CD4-positive, alpha-beta memory T cell (primary cell): ENCODE measurements at places on chromosomes 11 and 22. TPM values are rescaled to one million over a fixed set of nuclear protein-coding genes. Genes with fewer than 3 reads are reported as not detected.

The PRR5L gene
- 10.1 TPM for polyA plus RNA-seq

The ESAM gene
- 1.3 TPM for polyA plus RNA-seq

The CADM1 gene
- 2.8 TPM for polyA plus RNA-seq

The FOLR2 gene
- not detected for polyA plus RNA-seq

The MAJIN gene
- polyA plus RNA-seq, result not detected

The EIF4G2 gene
- 531 TPM for polyA plus RNA-seq

- DNase-seq, result peak; percentile 49
Observed at GRCh38 chr11:128693416-128693712, 508 bp upstream of the FLI1 start.

DNA sequence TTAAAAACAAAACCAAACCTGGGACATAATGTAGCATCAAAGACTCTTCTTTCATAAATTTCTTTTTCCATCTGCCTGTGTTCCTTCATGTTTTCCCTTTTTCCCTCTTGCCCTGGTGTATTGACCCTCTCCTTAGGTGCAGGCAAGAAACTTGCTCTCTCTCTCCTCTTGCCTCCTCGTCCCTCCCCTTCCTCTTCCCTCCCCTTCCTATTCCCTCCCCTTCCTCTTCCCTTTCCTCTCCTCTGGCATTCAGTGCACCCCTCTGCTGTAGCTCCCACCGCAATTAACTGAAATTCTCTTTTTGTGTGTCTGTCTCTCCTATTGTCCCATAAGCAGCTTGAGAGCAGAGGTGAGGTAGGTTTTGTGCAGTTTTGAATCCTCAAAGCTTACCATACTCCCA lies 49.9 kb downstream of the CSF2RB start:
- DNase-seq, result no peak

DNA sequence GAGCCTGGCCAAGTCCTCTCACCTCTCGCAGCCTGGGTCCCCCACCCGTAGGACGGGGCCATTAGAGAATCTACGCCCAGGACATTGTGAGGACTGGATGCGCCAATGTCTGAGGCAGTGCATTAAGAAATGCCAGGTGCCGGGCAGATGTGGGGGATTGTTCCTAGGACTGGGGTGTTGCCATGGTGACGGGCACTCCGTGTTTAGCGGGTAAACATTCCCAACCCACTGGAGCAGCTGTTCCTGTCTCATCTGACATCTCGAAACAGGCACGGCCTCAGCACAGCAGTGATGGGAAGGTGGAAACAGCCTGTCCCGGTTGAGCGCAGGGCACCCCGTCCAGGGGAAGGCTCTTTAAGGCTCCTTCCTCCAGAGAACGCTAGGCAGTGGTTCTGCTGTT lies 99.6 kb upstream of the RTL6 start:
- no peak for DNase-seq
